ENCODE measurements at places on chromosomes 1 and 21.

GRCh38 chr1:34684266-34684665 lies 70.6 kb upstream of the GJB5 start:
- DNase-seq: no peak

DNA sequence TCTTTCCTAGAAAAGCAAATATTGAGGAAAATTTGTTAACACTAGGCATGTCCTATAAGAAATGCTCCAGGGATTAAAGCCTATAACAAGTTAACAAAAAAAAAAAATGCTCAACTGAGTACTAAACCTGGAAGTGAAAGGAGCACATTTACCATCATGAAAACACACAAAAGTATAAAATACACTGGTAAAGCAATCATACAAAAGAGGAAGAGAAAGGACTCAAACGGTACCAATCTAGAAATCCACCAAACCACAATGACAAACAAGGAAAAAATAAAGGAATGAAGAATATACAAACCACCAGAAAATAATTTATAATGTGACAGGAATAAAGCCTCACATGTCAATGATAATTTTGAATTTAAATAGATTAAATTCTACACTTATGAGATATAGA lies 21.2 kb downstream of the CD1E start:
- no peak for DNase-seq

- DNase-seq: no peak
Measured at GRCh38 chr1:150628766-150629114, 672 bp downstream of the ENSA start.

GRCh38 chr21:44345495-44345894 lies 6.3 kb upstream of the CFAP410 start:
- DNase-seq: no peak

- DNase-seq: no peak
Measured at GRCh38 chr1:203043830-203044545, 17.7 kb downstream of the PPFIA4 start.

DNA sequence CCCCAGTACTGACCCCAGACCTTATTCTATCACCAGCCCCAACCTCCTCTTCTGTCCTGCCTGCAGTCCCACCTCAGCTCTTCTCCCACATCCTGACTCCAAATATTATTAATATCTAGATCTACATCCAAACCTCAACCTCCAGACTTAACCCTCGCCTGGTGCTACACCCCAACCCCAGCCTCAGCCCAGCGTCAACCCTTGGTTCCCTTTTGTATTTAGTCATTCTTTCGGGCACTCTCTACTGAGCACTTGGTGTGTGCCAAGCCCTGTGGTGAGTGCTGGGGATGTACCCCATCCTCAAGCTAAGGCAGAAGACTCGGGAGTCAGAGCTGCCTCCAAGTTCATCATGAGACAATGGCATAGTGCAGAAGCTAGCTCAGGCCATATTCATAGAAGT lies 1.1 kb downstream of the SHISAL2A start:
- no peak for DNase-seq

GRCh38 chr1:159843459-159843858 lies 16.8 kb downstream of the SLAMF8 start:
- no peak for DNase-seq

- no peak for DNase-seq
Measured at GRCh38 chr1:185463433-185463832, 146.4 kb upstream of the IVNS1ABP start.

- no peak for DNase-seq
Measured at GRCh38 chr1:20867062-20867461, 80.0 kb upstream of the HP1BP3 start.

DNA sequence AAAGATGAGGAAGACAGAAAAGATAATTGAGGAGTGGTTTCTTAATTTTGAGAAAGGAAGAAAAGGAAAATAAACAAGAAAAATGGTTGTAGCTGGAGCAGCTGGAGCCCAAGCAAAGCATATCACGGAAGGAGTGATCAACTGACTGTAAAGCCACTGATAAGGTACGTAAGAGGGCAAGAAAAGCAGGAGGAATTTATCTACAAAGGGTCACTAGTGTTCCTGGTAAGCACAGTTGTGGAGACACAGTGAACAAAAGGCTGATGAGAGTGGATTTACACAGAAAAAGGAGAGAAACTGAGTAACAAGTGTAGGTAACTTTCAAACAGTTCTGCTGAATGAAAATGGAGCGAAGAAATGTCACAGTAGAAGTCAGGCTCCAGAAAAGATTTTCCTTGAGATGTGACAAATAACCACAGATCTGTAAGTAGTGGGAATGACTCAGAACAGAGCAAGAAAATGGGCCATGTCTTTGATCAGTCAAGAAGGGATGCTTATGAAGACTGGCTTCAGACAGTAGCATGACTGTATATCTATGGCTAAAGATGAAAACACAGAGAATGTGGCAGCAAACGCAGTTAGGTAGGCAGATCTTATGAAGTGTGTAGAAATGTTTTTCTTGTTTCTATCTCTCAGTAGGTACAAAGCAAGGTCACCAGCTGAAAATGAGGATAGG lies 45.6 kb upstream of the RBM34 start:
- DNase-seq: peak; percentile 41

DNA sequence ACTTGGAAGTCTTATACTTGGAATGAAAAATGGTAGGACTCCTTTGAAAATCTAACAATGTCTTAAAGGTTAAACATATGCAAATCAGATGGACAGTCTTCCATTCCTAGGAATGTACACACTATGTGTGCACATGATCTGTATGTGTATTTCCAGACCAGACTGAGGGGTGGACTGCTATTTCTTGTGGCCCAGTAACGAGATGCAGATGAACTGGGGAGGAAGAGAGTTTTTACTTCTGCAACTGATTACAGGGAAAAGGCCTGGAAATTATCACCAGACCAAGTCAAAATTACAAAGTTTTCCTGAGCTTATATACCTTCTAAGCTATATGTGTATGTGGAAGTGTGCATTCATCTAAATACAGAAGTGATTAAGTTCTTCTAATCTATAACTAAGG lies 17.7 kb downstream of the NBPF3 start:
- no peak for DNase-seq

DNA sequence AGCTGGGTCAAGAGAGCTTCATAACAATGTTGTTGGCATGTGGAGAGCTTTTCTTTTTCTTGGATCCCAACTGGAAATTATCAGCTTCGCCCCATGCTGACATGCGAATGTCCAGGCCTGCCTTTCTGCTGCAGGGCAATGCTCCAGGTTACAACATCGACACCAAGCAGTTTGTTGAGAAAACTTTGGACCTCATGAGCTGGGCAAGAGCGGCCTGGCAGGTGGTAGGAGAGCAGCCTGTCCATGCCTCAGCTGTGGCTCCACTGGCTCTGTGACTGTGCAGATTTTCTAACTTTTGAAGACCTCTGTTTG lies 41.4 kb downstream of the MTARC1 start:
- DNase-seq: no peak

- no peak for DNase-seq
Measured at GRCh38 chr1:207128336-207128921, 24.4 kb downstream of the C4BPA start.

- DNase-seq: no peak
Measured at GRCh38 chr1:22910986-22911651, 61.5 kb downstream of the LACTBL1 start.

- no peak for DNase-seq
Measured at GRCh38 chr1:43818691-43819090, 111.4 kb downstream of the ST3GAL3 start.

- DNase-seq: no peak
Measured at GRCh38 chr1:24861821-24862727, 68.0 kb downstream of the RUNX3 start.

DNA sequence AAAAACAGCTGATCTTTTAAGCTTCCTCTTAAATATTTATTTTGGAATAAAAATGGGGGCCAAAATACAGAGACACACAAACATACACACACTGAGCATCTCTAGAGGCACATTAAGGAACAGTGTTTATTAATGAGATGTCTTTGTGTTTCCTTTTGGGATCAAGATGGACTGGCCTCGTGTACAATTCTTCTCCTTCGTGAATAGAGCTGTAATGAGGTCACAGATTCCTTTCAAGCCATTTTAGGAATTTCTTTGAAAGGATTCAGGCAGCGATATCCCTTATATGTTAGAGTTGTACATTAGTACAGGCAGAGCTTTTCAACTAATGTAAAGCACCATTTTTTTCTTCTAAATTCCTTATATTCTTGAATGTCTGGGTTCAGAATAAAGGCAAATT lies 295.7 kb downstream of the CHRM3 start:
- DNase-seq: no peak

DNA sequence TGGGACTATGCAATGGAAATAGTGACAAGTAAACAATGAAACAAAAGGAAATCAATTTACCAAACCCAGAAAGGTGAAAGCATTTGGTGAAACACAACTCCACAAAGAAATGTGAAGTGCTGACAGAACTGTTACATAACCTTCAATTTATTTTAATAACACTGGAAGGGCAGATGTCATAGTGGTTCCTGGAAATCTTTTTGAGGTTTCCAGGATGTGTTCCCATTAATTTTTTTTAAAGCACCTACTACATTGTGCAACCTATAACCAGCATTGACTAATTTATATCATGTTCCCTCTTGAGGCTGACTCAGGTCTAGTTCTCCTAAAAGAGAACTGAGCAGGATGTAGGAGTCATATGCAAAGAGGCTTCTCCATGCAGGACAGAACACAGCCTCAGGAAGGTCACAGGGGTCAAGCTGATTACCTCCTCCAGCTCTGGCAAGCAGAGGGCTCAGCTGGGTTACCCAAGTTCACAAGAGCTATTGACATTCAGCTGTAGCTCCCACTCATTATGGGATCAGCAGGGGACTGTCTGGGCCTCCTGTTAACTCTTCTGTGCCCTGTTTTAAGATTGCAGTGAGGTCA lies 157.1 kb upstream of the NRIP1 start:
- DNase-seq: peak; percentile 72

DNA sequence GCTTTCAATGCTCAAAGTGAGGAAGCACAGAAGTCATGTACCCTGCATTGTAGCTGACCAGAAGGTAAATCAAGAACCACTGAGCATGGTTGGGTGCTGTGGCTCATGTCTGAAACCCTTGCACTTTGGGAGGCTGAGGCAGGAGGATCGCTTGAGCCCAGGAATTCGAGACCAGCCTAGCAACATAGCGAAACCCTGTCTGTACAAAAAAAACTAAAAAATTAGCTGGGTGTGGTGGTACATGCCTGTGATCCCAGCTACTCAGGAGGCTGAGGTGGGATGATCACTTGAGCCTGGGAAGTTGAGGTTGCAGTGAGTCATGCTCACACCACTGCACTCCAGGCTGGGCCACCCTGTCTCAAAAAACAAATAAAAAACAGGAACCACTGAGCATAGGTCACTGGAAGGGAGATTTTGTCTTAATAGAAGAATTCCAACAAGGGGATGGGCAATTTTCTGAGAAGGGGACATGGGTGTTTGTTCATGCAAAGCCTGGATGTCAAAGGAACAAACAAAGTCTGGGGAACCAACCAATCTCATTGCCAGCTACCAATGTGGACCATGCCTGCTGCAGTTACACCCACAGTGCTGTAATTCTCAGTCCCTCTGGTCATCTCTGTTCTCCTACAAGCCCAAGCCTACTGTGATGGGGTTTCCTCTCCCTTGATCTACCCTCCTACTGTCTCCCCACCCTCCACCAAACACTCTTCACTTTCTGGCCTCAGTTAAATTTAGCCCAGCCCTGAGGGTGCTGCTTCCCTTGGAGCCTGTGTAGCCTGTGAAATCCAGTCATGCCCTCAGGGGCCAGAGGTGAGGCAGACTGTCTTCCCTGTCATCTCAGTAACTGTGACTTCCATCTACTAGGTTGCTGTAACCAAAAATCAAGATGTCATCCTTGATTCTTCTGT lies 47.9 kb downstream of the ELF3 start:
- DNase-seq: peak; percentile 65

- DNase-seq: no peak
Measured at GRCh38 chr1:10644307-10645128, 151.9 kb downstream of the CASZ1 start.

DNA sequence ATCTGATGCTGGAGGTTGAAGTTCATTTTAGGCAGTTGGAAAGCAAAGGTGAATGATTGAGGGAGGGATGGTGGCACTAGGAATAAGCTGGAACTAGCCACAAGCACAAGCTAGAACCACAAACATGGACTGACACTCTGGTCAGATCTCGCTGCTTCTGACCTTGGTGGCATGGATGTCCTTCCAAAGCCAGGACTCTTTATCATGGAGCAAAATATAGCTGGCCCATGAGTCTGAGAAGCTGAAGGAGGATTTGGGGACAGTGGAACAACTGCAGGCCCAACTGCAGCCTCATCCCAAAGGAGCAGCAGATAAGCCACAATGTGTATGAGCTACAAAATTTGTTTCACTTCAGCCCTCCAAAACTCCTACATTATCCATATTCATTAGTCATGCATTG lies 35.5 kb downstream of the SRSF11 start:
- no peak for DNase-seq

DNA sequence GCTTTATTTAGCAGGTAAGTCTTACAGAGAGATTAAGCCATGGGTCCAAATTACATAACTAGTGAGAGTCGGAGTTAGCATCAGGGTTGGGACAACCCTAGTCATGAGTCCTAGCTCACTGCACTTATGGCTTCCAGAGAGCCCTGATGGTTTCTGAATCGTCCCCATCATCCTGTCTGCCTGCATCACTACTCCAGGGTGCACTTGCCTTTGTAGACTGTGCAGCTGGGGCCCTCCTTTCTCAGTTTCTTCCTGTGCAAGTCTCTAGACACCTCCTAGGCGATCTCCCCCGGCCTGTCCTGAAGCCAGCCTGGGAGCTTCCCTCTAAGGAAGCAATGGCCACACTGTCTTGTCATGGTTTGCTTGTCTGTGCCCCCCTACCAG lies 37.1 kb downstream of the KIAA0040 start:
- DNase-seq: no peak

DNA sequence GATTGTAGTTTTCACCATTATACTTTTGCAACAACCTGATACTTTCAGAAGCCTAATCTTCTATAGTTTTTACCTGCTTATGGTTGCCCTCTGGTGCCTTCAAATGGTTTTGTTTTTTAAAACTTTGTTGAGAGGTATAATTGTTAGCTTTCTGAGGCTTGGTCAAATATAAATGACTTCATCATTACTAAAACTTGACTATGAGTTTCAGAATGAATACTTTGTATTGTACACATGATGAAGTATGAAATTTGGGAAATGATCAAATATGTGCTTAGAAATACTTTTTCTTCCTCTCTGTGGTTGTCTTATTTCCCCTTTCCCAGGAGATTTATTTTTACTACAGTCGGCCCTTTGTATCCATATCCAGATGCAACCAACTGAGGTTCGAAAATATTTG lies 151.8 kb upstream of the B3GALT2 start:
- no peak for DNase-seq

GRCh38 chr21:40575976-40576375 lies 271.0 kb downstream of the DSCAM start:
- no peak for DNase-seq

DNA sequence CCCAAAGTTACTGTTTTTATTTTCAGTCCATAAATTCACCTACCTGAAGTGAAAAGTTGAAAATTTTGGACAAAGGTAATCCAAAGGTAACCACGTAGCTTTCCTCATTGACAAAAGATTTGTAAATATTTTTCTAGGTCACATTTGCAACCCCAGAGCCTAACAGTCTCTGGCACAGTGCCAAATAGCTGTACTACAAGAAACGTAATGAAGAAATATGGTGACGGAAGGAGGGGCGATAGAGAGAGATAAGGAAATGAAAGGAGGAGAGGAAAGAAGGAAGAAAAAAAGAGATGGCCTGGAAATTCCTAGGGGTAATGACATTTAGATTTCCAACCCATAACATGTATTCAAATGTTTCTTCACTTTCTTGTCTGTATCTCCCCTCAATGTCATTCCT lies 159.4 kb downstream of the BARHL2 start:
- no peak for DNase-seq

- no peak for DNase-seq
Measured at GRCh38 chr21:45078371-45078770, 4.0 kb downstream of the ADARB1 start.

GRCh38 chr1:80656641-80657040 lies 1144.1 kb upstream of the ADGRL2 start:
- no peak for DNase-seq

GRCh38 chr1:40659649-40659947 lies 5.9 kb downstream of the RIMS3 start:
- DNase-seq: no peak

Measured in kidney epithelial cell (primary cell).